Prostate gland (tissue), 2 donors: ENCODE measurements at places on chromosomes 13 and 19.

GRCh38 chr13:43822969-43823368 is 36.2 kb upstream of the ENOX1 start:
- no peak for DNase-seq

DNA sequence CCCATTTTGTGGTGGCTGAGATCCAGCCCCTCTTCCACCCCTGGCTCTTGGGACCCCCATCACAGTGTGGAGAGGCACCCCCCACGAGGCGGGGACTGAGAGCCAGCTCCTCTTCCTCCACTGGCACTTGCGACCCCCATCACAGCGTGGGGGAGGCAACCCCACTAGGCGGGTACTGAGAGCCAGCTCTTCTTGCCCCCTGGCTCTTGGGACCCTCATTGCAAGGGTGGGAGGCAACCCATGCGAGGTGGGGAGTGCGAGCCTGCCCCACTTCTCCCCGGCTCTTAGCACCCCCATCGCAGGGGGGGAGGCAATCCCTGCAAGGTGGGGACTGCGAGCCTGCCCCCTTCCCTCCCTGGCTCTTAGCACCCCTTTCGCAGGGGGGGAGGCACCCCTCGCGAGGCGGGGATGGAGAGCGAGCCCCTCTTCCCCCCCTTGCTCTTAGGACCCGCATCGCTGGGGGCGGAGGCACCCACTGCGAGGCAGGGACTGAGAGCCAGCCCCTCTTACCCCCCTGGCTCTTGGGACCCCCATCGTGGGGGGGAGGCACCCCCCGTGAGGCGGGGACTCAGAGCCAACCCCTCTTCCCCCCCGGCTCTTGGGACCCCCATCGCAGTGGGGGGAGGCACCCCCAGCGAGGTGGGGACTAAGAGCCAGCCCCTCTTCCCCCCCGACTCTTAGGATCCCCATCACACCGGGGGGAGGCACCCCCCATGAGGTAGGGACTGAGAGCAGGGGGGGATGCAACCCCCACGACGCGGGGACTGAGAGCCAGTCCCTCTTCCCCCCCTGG is 364.6 kb upstream of the SPRY2 start:
- no peak for DNase-seq

DNA sequence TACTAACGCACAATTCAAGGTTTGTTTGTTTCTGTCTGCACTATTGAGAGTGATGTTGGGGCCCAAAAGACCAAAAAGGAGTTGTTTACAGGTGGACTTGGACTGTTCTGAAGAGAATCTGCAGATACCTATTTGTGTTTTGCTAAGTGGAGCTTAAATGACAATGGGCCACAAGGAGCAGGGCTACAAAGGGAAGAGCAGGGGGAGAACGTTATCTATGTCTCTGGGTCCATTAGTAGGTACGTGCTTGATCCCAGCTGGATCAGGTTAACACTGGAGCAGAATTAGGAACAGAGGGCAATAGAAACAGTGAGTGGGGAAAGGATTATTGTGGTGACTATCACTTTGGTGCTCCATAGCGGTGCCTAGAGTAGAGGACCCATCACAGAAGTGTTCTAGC is 22.5 kb downstream of the NBEA start:
- DNase-seq: no peak

GRCh38 chr13:57063007-57063406 is 77.7 kb upstream of the PRR20A start:
- no peak for DNase-seq

DNA sequence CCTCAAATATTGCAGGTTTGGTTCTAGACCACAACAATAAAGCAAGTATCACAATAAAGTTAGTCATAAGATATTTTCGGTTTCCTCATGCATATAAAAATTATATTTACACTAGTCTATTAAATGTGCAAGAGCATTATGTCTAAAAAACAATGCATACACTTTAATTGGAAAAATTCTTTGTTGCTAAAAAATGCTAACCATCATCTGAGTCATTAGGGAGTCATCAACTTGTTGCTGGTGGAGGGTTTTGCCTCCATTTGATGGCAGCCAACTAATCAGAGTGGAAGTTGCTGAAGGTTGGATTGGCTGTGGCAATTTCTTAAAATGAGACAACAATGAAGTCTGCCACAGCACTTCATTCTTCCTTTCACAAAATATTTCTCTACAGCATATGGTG is 422.3 kb upstream of the GPC6 start:
- no peak for DNase-seq
